ENCODE measurements at places on chromosomes 1 and 21.

GRCh38 chr1:224544346-224545110 is 71.6 kb upstream of the CNIH3 start:
- no peak for DNase-seq

DNA sequence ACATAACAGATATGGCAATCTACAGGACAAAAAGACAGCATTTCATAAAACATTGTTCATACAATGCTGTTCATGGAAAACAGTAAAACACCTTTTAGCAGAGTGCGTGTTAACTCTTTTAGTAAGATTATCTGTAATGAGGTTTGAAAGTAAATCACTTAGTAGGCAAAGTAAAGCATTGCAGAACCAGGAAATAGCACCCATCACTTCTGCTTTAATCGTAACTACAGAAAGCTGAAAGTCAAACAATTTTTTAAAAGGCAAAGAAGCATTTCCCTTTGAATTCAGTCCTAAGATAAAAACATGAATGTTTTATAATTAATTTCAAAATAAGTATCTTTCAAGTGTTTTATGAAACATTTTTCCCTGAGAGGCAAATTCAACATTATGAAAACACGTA is 63.3 kb upstream of the RNF11 start:
- no peak for DNase-seq

GRCh38 chr1:162316187-162316586 is 60.5 kb downstream of the SPATA46 start:
- no peak for DNase-seq

GRCh38 chr1:18293291-18293690 is 185.7 kb downstream of the IGSF21 start:
- DNase-seq, result no peak

- no peak for DNase-seq
Measured at GRCh38 chr1:232538224-232538942, 91.5 kb downstream of the SIPA1L2 start.

- no peak for DNase-seq
Measured at GRCh38 chr1:76868154-76868882, 1.0 kb downstream of the ST6GALNAC5 start.

DNA sequence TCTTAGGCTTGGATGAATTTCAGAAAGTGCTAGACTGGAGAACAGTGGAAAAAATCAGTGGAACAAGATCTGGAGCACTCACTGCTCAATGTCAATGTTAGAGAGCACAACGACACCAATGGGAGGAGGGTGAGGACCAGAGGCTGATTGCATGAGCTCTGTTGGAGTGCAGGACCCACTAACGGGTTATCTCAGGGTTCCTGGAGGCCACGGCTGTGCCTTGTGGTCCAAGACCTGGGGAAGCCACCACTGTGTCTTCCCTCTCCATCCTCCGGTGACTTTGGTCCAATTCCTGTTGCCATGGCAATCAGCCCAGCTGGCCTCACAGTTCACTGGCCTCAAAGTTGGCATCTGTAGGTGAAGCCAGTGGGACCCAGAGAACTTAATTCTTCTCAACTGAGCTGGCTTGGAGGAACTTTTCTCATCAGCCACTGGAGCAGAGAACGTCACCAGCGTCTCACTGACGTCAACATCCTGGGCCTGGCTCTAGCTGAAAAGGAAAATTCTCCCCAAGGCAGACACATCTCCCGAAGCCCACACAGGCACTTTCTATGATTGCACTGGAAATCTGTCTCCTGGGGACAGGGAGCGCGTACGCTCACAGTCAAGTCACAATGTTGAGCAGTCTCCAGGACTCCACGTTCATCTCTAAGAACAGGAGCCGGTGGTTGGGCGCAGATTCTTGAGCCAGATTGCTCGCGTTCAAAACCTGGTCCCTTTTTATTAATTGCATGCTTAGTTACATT is 21.9 kb upstream of the GPR157 start:
- DNase-seq, result no peak

DNA sequence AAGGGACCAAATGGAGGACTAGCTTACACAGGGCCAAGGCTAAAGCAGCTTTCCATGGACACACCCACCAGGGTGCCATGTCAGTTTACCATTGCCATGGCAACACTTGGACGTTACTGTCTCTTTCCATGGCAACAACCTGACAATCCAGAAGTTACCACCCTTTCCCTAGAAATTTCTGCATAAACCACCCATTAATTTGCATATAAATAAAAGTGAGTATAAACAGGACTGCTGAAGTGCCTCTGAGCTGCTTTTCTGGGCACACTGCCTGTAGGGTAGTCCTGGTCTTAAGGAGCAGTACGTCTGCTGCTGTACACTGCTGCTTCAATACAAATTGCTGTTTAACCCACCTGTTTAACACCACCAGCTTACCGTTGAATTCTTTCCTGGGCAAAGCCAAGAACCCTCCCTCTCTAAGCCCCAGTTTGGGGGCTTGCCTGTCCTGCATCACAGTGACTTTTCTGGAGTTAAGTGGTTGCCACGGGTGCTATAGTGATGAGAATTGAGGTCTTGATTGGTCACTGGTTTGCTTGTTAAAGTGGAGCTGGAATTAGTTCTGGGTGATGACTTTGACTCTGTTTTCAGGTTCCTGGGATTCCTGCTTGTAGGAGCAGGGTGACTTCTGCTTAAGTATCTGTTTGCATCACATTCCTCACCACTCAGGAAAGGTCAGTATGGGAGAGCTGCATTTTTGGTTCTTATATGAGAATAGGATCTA is 83.2 kb downstream of the CLDN17 start:
- DNase-seq, result no peak

DNA sequence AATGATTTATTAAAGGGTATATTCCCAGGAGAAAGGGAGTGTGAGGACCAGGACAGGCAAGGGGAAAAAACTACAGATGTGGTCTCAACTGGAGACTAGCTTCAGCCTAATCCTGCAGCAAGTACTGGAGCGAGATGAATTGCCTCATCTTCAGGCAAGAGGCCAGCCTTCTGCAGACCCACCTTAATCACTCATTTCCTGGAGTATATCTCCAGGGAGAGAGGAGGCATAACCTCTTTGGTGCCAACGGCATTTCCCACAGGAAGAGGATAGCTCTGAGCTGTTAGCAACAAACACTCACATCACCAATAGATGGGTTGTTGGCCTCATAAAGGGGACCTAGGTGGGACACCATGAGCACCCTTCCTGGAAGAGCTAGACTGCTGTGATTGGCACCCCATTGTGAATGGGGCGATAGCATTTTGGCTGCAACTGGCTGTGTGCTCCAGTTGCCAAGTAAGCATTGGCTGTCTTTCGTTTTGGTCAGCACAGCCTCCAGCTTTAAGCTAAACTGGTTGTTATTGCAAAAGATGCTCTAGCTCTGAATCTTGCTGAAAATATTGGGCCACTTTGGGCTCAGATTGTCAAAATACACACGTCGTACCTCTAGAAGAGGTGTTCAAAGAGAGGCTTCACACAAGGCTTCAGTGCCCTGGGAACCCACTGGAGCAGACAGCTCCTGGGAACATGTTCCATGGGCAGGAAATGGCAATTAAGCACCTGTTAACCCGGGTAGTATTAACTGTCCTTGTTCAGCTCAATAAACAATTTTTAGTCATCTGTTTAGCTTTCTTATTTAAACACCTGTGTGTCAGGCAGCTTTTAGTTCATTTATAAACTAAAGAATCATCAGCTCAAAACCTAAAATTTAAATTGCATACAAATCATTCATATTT is 314.8 kb upstream of the C1orf87 start:
- no peak for DNase-seq

DNA sequence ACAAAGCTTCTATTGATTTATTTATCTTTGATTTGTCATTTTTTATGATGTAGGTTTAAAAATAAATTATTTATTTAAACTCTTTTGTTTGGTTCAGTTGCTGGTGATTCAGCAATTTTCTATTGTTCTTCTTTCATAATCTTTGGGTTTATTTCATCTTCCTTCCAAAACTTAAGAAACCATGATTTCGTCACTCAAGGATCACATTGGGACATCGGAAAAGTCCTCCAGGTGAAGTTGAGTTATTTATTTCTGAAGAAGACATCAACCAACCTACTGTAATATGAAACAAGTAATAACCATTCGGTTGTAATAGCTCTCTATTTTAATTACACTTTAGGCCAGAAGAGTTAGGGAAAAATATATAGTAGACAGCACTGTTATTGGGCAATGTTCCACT is 23.0 kb upstream of the WLS start:
- no peak for DNase-seq

- DNase-seq, result no peak
Measured at GRCh38 chr1:149986486-149987296, 23.8 kb downstream of the OTUD7B start.

DNA sequence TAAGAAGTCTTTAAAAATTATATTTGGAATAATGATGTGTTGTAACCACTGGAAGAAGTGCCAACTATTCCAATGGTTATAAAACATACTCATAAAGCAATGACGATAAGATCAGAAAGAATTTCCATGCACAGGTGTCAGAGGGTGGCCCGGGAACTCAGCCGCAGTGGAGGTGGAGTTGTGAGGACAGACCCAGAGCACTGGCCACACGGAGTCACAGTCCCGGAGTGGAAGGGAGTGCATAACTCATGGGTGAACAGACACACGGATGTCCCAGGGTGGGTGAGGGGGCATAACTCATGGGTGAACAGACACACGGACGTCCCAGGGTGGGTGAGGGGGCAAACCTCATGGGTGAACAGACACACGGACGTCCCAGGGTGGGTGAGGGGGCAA is 2.5 kb downstream of the KRTAP10-4 start:
- DNase-seq, result no peak

DNA sequence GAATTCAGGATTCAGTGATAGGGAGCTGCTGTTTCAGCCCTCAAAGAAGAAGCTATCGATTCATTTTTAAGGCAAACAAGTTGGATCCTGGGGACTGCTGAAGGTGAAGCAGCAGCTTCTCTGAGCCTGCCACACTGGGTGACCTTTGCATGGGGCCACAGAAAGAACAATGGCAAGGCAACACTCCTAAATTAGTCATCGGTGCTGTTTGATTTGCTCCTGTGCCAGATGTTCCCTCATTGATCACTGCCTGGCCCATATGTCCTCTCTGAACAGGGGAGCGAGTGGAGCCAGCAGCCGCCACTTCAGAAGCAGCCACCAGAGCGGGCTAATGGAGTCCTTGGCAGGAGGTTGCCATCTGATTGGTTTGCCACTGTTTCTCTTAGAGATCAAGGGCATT is 391.5 kb downstream of the NTNG1 start:
- DNase-seq, result no peak

DNA sequence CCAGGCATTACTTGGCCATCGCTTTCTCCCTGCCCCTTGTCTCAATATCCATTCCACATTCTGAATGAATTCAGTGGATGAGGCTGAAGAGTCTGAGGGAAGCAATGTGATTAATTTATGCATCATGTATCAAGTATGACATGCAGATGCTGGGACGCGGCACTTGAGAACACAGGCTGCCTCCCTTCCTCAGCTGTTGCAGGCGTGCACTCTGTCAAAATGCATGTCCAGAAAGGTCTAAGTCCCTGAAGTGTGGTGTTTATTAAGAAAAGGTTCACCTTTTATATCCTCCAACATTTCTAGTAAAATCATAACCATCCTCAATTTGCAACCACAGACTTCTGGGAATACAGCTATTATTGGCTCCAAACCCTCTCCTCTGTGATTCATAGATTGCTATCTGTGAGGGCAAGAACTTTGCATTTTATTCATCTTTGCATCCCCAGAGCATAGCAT is 22.6 kb upstream of the RAB3GAP2 start:
- DNase-seq, result no peak

DNA sequence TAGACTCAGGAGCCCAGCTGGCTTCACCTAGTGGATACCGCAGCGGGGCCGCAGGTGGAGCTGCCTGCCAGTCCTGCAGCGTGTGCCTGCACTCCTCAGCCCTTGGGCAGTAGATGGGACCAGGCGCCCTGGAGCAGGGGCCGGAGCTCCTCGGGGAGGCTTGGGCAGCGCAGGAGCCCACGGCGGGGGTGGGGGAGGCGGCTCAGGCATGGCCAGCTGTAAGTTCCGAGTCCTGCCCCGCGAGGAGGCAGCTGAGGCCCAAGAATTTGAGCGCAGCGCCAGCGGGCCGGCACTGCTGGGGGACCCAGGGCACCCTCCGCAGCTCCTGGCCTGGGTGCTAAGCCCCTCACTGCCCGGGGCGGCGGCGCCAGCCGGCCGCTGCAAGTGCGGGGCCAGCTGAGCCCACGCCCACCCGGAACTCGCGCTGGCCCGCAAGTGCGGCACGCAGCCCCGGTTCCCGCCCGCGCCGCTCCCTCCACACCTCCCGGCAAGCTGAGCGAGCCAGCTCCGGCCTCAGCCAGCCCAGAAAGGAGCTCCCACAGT is 30.9 kb downstream of the UTP25 start:
- no peak for DNase-seq

- no peak for DNase-seq
Measured at GRCh38 chr1:157111396-157112165, 12.0 kb upstream of the ETV3L start.

Measured in stimulated activated CD8-positive, alpha-beta memory T cell treated with anti-CD3 and anti-CD28 coated beads, Interleukin-2, amount 100 ng/mL, for 1 hour (primary cell).